ENCODE measurements at places on chromosomes 6 and 20. TPM values are rescaled to one million over a fixed set of nuclear protein-coding genes. Genes with fewer than 3 reads are reported as not detected.
A peak's percentile ranks its signal among the peaks of the same experiment; 100 is the strongest.

DNA sequence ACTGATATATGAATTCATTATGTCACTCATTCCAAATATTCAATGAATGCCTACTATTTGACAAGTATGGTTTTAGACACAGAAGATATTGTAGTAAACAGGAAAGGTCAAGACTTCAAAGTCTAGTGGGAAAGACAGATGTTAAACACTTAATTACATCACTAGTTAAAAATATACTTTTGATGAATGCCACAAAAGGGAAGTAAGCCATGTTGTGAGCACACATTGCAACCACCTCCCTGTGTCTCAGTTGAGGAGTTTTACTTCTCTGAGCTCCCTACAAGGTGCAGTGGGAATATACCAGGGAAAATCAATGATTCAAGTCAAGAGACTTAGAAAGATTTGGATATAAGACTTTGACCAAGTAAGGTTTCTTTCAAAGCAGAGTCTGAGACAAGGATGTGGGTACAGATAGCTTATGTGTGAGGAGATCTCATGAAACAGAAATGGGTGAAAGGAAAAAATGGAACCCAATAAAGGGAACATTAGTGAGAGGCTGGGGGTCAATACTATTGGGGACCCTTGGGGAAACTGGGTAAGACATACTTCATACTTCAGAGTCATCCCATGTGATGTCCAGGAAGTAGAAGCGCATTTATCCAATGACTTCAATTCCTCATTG is 503.7 kb downstream of the KIF16B start:
- DNase-seq, result no peak

Gene EPPIN
- total RNA-seq, result not detected

Gene DEF6
- 28.0 TPM for total RNA-seq

Gene DEFB124
- 3.3 TPM for total RNA-seq

Gene SMIM28
- not detected for total RNA-seq

DNA sequence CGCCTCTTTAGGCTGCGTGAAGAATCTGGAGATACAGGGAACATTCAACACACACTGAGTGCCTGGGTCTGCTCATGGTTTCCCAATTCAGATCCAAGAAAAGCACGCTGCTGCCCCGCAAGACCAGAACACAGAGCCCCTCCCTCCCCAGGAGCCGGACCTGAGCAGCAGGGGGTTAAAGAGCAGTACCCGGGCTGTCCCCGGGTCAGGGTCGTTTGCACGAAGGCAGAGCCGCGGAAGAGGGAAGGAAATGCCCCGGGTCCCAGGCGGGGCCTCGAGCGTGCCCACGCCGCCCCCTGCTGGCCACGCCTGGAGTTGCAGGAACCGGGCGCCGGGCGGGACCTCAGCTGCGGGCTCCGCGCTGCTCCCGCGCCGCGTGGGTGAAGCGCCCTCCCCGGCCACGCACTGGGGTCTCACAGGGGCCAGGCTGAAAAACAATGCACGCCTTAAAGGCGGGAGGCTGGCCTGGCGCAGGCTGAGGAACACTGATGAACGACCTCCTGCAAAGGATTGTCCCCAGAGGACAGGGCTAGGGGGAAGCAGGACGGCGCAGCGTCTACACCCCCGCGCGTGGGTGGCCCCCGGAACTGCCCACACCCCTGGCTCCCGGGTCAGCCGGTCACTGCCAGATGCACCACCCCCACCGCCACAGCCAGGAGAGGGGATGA is 48.9 kb downstream of the ANKRD60 start:
- DNase-seq, result peak; percentile 58

DNA sequence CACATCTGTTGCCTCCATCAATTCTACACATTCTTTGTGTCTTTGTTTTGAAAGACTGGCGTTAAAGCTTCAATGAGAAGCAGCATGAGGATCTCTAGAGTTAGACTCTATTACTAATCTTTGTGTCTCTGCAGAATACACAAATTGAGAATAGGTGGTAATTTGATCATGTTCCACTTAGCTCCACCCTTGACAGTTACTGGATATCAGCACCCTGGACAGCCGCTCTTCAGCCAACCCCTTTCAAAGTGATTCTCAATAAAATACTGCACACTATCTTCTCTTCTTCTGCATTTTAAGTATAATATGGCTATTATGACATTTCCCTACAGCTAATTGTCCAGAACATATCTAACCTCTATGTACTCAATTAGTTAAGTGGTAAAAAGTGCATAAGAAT is 54.3 kb upstream of the CNR1 start:
- DNase-seq, result no peak

DNA sequence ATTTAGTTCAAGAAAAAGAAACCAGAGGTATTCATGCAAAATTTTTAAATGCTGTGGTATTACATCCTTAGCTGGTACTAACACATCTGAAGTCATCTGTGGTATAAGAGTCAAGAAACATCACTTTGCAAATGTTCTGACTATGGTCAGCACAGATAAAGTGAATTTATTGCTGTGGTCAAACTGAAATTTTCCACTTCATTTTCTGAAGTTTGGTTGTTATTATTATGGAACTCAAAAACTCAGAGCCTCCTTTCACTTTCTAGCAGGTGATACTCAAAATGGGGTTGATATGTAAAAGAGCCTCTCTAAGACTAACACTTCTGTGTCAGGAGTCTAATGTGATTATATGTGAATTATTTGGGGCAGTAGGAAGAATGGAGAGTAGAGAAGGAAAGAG is 257.8 kb downstream of the RNGTT start:
- no peak for DNase-seq

Gene STK38
- total RNA-seq, result 47.5 TPM

Gene SYCP2L
- total RNA-seq, result 0.26 TPM

GRCh38 chr6:37674161-37674560 is 23.5 kb downstream of the MDGA1 start:
- no peak for DNase-seq

DNA sequence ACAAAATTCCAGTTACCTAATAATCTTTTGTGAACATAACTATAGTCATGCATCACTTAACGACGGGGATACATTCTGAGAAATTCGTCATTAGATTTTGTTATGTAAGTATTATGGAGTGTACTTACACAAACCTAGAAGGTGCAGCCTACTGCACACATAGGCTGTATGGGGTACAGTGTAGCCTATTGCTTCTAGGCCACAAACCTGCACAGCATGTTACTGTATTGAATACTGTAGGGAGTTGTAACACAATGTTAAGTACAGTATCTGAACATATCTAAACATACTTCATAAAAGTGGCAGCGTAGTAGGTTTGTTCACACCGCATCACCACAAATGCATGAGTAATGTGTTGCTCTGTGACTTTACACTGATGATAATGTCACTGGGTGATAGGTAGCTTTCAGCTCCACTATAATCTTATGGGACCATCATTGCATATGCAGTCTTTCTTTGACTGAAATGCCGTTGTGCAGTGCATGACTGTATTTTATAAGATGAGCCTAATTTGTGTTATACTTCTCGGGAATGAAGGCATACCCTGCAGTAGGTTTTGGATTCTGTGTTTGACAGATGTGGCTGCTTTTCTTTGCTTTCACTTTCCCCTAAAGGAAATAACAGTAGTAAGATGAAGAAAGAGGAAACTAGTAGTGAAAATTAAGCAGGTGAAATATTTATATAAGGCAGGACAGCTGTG is 365.6 kb downstream of the FARS2 start:
- DNase-seq, result no peak

GRCh38 chr20:19944772-19945459 is 72.2 kb upstream of the NAA20 start:
- DNase-seq, result no peak

Gene GGTLC1
- total RNA-seq, result not detected

DNA sequence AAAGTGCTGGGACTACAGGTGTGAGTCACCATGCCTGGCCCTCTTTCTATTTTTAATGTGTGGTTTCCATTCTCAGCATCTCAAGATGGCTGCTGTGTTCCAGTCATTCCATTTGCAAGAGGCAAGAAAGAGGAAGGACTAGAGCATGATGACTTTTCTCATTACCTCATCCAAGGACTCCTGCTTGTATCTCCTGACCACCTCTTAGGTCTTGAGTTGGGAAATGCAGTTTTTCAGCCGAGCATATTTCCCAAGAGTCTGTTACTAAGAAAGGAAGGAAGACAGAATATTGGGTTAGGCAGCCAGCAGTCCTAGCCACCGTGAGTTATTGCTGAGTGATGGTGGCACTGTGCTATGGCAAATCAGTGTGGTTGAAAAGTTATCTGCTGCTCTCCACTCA is 108.4 kb upstream of the INSM1 start:
- no peak for DNase-seq

Data from ureter (tissue), 1 donor.